Stimulated activated CD4-positive, alpha-beta T cell treated with anti-CD3 and anti-CD28 coated beads, Interleukin-12 subunit alpha, Interleukin-12 subunit beta, amount 100 ng/mL, for 24 hours (primary cell): ENCODE measurements at places on chromosomes 5 and 9.

- DNase-seq, result no peak
These were observed 103.1 kb upstream of the IRX4 start for GRCh38 chr5:1985781-1986180.

DNA sequence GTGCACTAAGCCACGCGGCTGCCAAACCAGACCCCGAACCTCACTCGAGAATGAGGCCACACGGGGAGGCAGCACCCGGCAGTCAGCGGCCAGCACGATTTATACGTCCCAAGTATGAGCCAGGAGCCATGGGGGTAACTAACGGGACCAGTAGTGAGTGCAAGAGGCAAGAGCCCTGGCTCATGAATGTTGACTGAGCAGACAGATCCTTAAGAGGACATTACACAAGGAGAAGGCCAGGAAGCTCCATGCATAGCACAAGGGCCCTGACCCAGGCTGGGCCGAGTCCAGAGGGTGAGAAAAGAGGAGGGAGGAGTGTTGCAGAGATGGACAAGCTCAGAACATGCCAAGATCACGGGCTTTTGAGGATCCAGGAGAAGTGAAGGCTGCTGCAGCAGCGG is 58.6 kb upstream of the PHYKPL start:
- DNase-seq, result no peak

- DNase-seq, result no peak
These were observed 475.3 kb upstream of the RIOK2 start for GRCh38 chr5:97658116-97658900.

DNA sequence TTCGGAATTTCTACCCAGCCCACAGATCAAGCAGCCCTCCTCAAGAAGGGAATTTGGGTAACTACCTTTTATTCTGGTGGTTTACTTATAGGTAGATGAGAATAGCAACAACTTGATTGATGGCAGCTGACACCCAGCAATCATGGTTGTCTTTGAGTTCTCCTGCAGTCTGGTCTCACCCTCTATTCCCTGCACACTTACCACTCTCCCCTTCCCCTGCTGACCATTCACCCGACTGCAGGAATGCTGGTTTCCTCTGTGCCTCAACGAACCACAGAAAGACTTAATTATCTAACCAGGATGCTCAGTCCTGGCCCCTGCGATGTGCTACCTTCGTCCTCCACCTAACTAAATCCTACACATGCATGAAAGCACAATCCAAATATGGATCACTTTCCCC is 243.0 kb downstream of the RFK start:
- DNase-seq, result no peak

- DNase-seq, result no peak
These were observed 47.4 kb downstream of the VAV2 start for GRCh38 chr9:133944746-133945135.

- no peak for DNase-seq
These were observed 258.5 kb downstream of the AGTPBP1 start for GRCh38 chr9:85483208-85483607.

DNA sequence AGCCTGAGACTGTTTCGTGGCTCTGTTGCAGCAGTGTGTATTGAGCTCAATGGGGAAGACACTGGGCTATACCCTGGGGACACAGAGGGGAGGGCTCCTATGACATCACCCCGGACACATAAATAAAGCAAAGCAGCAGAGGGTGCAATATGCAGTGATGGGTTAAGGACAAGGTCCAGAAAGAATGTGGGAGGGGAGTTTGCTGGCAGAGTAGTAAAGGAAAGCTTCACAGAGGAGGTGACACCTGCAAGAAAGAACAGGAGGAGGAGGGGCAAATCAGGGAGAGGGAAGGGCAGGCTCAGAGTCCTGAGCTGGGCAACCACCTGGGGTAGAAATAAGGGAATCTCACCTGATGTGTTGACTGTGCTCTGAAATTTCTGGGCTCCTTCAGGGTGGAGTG is 35.3 kb upstream of the CDKN2AIPNL start:
- DNase-seq, result no peak

GRCh38 chr5:59620535-59621212 is 272.9 kb downstream of the PDE4D start:
- DNase-seq, result no peak

DNA sequence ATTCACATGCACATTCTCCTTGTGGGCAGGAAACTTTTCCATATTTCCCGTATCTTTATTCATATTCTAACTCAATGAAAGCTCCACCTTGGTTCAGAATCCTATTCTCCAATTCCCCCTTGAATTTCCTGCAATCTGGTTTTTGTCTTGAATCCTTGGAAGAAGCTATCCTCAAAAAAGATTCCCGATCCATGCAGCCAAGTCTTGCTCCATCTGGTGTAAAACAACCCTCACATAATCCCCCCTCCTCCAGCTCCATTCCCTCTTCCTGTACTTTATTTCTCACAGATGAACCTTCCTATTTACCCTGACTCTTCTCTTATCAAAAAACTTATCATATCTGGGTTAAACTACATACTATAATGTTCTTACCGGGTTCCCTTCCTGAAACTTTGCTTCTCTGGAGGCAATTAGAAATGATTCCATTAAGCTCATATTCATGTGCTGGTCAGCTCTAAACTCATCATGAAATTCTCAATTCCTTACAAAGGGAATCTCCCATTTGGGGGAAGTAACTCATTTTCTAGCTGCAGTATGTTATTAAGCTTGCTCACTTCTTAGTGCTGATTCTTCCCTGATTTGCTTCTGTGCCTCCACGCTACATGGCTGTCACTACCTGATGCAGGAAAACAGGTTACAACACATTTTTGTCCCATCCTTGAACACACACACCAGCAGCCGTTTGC is 81.7 kb downstream of the GNAQ start:
- no peak for DNase-seq

GRCh38 chr9:74494490-74494889 is 2.6 kb upstream of the RORB start:
- no peak for DNase-seq

GRCh38 chr5:154475591-154476353 is 2.3 kb downstream of the HAND1 start:
- DNase-seq, result no peak

- no peak for DNase-seq
These were observed 80.0 kb upstream of the ITGA2 start for GRCh38 chr5:52909192-52909591.

DNA sequence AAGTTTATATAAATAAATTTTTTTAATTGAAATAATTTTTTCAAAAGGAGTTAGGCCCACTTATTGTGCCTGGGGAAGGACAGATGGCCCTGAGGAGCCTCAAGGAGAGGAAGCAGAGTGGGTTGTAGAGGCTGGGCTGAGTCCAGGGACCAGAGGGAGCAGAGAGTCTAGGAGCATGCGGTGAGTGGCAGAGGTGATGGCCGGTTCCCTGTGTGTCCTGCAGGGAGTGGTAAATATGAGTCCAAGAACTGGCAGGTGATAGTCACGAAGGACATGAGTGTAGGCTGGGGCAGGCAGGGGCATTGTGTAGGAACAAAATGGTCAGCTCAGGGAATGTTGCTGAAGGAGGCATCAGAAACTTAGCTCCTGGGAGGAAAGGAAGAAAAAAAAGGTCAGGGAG is 8.3 kb upstream of the BTNL9 start:
- no peak for DNase-seq

- DNase-seq, result no peak
These were observed 144.5 kb downstream of the GAPVD1 start for GRCh38 chr9:125405938-125406809.

DNA sequence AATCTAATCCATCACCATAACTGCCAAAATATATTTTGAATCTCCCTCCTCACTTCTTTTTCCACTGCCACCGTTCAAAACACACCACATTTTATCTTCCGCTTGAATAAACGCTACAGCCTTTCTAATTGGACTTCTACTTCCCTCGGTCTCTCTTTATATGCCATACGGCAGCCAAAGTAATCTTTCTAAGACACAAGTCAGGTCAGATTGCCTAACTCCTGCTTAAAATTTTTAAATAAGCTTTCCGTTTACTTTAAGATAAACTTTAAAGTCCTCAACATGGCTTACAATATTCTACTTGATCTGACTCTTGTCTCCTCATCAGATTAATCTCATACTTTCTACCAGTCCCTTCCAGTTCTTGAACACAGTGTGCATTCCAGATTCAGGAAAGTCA is 9.7 kb downstream of the AFF4 start:
- DNase-seq, result no peak

- no peak for DNase-seq
These were observed 71.2 kb downstream of the SYK start for GRCh38 chr9:90872835-90873294.

GRCh38 chr5:178318893-178319292 is 86.3 kb upstream of the PHYKPL start:
- no peak for DNase-seq

GRCh38 chr9:120212153-120212852 is 367.7 kb downstream of the CDK5RAP2 start:
- no peak for DNase-seq

- no peak for DNase-seq
These were observed 84.6 kb downstream of the PAX5 start for GRCh38 chr9:36949466-36949865.

DNA sequence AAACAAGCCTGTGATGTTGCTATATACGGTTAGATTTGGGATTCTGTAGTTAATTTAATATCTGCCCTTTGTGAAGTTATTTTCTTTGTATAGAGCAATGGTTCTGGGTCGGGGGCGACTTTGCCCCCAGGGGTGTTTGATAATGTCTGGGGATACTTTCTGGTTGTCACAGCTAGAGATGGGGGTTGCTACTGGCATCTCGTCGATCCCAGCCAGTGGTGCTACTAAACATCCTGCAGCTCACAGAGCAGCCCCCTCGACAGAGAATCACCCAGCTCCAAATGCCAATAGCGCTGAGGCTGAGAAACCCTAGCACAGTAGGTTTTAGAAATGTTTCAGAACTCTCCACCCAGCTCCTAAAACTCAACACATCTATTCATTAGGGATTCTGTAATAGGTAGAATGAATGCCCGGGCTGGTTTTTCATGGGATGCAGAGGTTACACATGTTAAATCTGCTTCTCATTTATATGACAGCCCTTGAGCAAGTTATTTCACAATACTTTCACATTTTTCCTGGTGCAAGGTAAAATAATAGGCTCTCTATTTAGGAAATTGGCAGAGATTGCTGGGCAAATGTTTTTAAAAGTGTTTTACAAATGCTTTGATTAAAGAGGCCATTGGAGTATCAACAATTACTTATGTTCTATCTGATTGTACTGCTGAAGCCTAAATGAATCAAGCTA is 75.2 kb upstream of the CTSL start:
- no peak for DNase-seq

GRCh38 chr9:86286278-86286677 is 3.9 kb upstream of the ISCA1 start:
- no peak for DNase-seq

GRCh38 chr5:159027504-159027903 is 72.2 kb downstream of the EBF1 start:
- no peak for DNase-seq

DNA sequence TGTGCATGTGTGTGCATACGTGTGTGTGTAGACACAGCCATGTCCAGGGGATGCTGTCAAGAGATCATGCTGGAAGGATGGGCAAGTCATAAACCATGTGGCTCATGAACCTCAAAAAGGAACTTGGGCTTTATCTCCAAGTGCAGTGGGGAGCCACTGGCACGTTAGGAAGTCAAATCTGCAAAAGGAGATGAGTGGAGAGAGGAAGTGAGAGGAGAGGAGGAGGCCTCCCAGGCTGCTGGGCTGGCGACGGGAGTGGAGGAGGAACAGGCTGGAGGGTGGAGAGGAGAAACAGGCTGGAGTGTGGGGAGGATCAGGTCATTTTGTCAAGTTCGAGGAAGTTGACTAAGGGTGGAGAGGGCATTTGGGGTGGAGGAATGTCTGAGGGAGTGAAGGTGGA is 29.2 kb upstream of the TIFAB start:
- DNase-seq, result no peak

DNA sequence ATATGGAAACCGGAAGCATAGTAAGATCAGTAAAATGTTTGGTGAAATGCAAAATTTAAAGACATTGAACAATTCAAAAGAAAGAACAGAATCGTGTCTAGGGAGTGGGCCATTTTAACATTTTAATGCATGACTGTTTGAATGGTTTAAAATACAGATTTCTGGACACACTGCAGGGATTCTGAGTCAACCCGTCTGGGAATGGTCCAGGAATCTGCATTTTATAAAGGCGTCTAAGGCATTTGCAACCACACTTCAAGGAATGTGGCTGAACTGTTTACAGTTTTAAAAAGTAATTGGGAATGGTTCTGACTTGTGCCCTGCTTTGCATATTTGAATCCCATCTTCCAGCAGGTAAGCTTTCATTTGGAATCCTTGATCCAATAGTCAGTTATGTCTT is 811.7 kb upstream of the WWC1 start:
- DNase-seq, result no peak

DNA sequence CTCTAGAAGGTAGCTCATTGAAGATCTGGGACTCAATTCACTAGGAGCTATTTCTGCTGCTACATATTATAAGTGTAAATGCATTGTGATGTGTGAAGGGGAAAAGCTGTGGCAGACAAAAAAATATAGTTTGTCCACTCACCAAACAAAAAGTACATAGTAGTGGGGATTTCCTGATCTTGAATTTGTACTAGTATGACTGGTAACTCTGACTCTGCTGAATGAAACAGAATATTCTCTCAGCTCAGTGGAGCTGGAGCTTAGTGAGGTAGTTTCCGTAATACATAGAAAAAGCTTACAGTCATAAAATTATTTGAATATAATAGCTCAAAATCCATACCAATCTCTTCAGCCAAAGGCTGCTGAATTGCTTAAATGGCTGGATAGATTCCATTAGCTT is 455.6 kb upstream of the CD180 start:
- DNase-seq, result no peak

DNA sequence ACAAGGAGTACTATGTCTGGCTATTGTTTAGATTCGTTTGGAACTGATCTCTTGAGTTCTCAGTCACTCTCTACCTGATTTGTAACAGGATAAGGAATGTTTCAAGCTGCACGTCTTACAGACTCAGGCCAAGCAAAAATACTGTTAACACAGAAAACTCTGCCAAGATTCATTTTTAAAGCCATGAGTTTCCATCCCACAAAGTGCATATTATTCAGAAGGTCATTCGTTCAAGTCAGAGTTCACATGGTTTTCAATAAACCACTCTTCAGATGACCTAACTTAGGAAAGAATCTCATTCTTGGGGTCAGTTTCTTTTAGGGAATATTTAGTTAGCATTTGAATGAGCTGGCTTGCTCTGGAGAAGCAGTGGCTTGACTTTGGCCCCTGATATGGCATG is 49.3 kb downstream of the F2R start:
- no peak for DNase-seq

- DNase-seq, result no peak
These were observed 34.1 kb downstream of the ZNF622 start for GRCh38 chr5:16431490-16431889.

DNA sequence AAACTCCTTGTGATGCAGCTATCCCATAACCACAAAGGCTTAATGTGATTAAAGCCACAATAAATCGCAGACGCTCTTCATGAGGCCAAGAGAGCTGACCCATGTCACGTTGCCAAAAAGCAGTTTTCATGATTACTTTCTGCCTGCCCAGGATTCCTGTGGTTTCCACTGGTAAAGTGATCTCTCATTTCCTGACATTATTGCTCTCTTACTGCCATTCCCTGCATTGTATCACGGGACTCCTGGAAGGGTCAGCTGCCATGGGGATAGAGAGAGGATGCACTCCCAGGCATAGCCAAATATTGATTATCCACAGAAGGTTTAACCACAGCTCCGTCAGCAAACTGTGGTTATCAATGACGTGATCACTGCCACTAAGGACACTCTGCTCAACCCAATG is 103.8 kb upstream of the SLC1A3 start:
- no peak for DNase-seq

- no peak for DNase-seq
These were observed 154.1 kb downstream of the PCSK1 start for GRCh38 chr5:96278981-96279380.

- no peak for DNase-seq
These were observed 20.7 kb upstream of the SLC12A7 start for GRCh38 chr5:1132570-1132969.
